ENCODE measurements at places on chromosomes 5 and 9.
A peak's percentile ranks its signal among the peaks of the same experiment; 100 is the strongest.

DNA sequence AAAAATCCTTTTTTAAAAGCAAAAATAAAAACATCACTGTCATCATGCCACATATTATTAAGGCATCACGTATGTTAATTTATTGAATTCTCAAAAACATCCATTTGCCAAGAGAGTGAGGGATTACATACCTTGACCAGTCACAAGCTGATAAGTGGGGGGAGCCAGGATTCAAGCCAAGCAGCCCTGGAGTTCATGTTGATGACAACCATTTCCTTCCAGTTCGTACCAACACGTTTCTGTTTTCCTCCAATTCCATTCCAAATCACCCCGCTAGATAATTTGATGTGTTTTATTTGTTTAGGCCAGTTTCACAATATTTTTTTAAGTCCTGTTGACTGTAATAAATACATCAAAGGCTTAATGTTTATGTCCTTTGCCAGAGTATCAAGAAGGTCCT lies 53.0 kb downstream of the SLC1A3 start:
- DNase-seq: no peak

- no peak for DNase-seq
These were observed 33.7 kb downstream of the HAVCR1 start for GRCh38 chr5:157025093-157025698.

GRCh38 chr9:34633851-34634550 lies 3.6 kb downstream of the SIGMAR1 start:
- DNase-seq: peak; percentile 95

GRCh38 chr9:76415731-76416130 lies 21.5 kb upstream of the RFK start:
- no peak for DNase-seq

- no peak for DNase-seq
These were observed 125.6 kb upstream of the ZNF608 start for GRCh38 chr5:124872086-124872485.

- no peak for DNase-seq
These were observed 40.7 kb upstream of the CACNA1B start for GRCh38 chr9:137836831-137837241.

- DNase-seq: no peak
These were observed 373.1 kb downstream of the CSNK1G3 start for GRCh38 chr5:123885081-123885480.

DNA sequence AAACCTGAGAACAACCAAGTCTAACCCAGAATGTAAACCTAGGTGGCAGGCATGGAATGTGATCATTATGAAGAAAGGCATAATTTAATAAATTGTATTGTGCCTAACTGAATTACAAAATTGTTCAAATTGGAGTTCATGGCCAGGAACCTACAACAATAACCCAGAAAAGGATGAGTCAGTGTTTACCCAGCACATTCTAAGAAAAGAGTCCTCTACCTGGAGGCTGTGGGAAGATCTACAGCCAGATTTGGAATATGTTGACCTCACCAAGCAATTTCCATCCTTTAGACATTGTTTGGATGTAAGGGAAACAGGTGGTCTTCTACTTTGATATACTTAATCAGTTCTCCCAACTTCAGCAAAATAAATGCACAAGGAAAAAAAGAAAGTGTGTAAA lies 152.2 kb downstream of the TMEM161B start:
- no peak for DNase-seq

DNA sequence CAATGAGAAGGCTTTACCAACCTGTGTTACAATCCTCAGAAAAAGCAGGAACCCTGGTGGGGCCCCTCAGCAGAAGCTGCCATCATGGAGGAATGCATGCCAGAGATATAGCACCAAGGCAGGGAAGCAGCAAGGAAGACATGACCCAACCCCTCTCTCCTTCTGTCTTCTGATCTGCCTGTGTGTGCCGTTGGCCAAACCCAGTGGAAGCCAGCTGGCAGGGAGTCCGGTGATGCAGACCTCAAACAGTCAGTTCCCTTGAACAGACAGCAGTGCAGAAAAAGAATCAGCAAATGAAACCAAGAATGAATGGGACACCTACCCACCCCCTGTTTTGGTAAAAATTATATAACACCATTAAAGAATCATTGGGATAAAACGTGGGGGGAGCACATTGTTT lies 234.2 kb downstream of the ZNF608 start:
- no peak for DNase-seq

- DNase-seq: no peak
These were observed 3.4 kb downstream of the TLE1 start for GRCh38 chr9:81685763-81686613.

DNA sequence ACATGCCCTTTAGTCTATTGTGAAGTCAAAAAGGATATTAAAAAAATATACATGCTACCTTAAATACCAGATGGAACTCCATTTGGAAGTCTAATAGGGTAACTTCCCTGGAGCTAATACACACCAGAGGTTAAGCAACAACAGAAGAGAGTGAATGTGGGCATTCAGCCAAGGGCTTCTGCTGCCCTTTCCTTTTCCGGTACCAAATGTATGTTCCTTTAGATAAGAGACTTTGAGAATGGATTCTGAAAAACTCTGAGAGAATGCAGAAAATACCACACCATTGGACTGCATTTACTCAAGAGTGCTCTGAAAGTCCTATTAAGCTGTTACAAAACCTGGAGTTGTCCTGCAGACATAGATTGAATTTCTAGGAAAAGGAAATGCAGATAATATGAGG lies 23.8 kb upstream of the TRPM3 start:
- no peak for DNase-seq

DNA sequence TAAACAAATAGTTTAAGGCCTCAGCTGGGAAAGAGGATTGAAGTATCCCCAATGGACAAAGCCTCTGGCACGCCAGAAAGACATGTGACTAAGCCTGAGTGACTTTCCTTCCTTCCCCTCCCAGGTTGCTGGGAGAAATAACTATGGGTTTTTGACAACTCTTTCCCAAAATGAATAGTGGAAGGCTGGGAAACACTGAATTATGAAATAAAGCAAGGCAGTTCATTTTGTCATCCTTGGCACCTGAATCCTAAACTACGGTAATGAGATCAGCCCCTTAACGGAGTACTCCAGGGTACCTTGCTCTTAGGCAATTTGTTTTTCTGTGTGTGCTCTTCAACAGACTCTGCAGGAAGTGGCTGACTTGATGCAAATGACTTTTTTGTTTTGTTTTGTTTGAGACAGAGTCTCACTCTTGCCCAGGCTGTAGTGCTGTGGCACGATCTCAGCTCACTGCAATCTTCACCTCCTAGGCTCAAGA lies 75.2 kb downstream of the LMNB1 start:
- no peak for DNase-seq

GRCh38 chr5:102802708-102803458 lies 47.8 kb downstream of the PAM start:
- no peak for DNase-seq

GRCh38 chr5:45512521-45512920 lies 183.7 kb downstream of the HCN1 start:
- no peak for DNase-seq

- DNase-seq: no peak
These were observed 144.1 kb upstream of the ACOT12 start for GRCh38 chr5:81537905-81538547.

GRCh38 chr9:107770716-107771115 lies 281.1 kb upstream of the KLF4 start:
- DNase-seq: no peak

GRCh38 chr5:69212022-69212421 lies 22.6 kb downstream of the CENPH start:
- DNase-seq: no peak

GRCh38 chr5:127254729-127255284 lies 35.8 kb upstream of the MEGF10 start:
- DNase-seq: no peak

- no peak for DNase-seq
These were observed 69.9 kb upstream of the SPTLC1 start for GRCh38 chr9:92185096-92185495.

- no peak for DNase-seq
These were observed 23.7 kb downstream of the TRAF1 start for GRCh38 chr9:120902569-120903535.

- no peak for DNase-seq
These were observed 44.9 kb downstream of the PIK3R1 start for GRCh38 chr5:68260467-68260866.

- no peak for DNase-seq
These were observed 2.0 kb downstream of the QSOX2 start for GRCh38 chr9:136243631-136244030.

- DNase-seq: no peak
These were observed 102.2 kb downstream of the MAP1B start for GRCh38 chr5:72209147-72210115.

GRCh38 chr5:78289911-78290310 lies 4.6 kb downstream of the AP3B1 start:
- DNase-seq: no peak

DNA sequence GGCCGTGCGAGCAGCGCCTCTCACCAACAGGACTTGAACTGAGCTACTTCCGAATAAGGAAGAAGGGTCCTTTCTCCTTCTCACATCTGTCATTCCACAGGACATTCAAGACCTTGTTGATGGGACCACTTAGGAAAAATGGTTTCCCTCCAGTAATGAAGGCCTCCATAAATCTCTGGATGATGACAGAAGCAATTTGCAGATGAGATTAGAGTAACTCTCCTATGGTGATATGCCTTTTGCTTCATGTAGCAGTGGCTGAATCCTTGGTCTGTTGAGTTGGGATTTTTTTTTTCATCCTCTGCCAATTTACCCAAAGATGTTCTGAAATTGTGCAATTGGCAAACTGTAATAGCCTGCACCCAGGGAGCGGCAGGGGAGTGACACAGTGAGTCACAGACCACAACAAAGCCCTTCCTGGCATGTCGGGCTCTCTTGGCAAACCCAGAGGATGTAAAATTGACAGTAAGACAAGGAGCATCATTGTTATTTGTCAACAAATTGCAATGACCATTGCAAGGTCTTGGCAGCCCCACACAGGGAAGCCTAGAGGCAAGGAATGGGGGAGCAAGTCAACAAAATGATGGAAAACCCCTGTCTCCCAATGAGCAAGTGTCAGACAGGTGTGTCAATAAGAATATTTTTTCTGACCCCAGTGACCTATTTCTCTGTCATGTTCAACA lies 275.9 kb downstream of the ACTL7B start:
- DNase-seq: peak; percentile 60

DNA sequence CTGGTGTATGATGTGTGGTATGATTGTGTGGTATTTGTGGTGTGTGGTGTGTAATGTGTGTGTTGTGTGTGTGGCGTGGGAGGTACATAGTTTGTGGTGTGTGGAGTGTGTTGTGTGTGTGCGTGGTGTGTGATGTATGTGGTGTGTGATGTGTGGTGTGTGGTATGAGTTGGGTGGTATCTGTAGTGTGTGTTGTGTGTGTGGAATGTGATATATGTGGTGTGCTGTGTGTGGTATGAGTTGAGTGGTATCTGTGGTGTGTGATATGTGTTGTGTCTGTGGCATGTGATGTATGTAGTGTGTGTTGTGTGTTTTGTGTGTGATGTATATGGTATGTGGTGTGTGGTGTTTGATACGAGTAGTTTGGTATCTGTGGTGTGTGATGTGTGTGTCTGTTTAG lies 272.5 kb upstream of the IRX1 start:
- peak; percentile 6 for DNase-seq

- DNase-seq: no peak
These were observed 830 bp downstream of the PRRC1 start for GRCh38 chr5:127518319-127518621.

DNA sequence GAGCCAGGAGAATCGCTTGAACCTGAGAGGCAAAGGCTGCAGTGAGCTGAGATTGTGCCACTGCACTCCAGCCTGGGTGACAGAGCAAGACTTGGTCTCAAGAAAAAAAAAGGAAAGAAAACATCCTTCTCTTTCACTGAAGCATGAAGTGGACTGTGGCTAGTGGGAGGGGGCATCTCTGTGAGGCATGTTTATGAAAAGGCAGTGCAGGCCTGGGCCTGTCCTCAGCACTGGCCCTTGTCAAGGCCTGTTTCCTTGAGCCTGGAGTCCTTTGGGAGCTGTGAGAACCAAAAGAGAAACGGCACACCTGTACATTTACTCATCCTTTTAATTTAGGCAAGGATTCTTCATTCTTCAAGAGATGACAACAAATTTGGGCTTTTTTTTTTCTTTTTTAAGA lies 18.3 kb upstream of the FUBP3 start:
- no peak for DNase-seq

DNA sequence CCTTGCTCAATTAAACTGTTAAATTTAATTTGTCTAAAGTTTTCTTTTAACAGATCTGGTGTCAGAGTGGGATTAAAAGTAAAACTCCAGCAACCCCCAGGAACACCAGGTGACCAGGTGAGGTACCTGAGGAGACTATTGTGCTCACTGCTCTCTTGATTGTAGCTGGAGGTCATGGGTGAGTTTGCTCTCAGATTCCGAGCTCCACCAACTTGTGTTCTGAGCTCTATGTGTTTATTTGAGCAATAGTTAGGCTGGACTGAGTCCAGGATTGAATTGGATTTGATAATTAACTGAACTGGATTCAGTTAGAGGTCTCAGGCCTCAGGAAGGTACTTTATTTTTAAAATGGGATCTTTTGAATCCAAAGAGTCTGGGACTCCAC lies 17.9 kb upstream of the SCGB3A2 start:
- DNase-seq: no peak

GRCh38 chr5:156004754-156005153 lies 322.2 kb upstream of the SGCD start:
- no peak for DNase-seq

- DNase-seq: no peak
These were observed 29.6 kb downstream of the ADRB2 start for GRCh38 chr5:148856009-148856367.

DNA sequence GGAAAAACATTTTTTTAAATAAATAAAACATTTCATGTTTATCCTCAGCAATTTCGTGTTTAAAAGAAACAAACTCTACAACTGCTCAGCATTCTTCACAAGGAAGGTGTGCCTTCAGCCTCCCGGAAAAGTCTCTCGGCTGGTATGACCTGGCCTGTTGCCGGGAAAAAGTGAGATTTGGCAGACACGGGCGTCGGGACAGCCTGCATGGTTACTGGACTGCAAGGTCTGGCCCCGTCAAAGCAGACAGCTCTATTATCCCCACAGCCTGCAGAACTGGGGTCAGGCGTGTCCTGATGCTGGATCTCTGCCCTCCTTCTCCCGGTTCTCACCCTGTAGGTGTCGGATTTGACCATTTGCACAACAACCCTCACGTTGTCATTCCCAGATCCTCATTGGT lies 120.3 kb upstream of the SPATA31C2 start:
- DNase-seq: no peak

DNA sequence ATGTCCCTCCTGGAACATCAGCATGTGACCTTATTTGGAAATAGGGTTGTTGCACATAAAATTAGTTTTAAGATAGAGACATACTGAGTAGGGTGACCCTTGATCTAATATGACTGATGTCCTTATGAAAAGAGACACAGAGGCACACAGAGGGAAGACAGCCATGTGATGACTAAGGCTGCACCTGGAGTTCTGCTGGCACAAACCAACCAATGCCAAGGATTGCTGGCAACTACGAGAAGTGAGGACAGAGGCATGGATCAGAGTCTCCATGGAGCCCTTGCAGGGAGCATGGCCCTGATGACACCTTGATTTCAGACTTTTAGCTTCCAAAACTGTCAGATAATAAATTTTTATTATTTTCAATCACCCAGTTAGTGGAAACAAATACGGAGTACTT lies 101.9 kb downstream of the FBXL7 start:
- DNase-seq: no peak
